ENCODE measurements at places on chromosomes 6 and 20.

DNA sequence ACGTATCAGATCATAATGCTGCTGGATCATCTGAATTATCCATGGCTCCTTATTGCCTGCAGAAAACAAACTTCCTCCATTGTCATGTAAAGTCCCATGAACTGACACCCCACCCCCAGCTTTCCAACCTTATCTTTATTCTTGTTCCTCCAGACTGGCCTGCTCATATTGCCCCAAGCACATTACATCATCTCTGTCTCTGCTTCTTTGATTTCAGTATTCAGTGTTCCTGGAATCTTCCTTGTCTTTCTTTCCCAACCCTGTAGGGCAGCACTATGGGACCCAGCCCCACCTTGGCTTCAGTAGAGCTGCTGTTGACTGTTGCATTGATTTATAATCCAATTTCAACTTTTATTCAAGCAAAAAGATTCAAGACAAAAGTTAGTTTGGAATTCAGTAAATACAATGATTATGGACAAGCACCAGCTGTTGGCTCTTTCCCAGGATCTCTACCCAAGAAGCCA is 187.5 kb upstream of the ECI2 start:
- no peak for DNase-seq

- DNase-seq: no peak
These were observed 216.1 kb downstream of the ALDH8A1 start for GRCh38 chr6:134733801-134734200.

- no peak for DNase-seq
These were observed 1.1 kb downstream of the NFATC2 start for GRCh38 chr20:51541189-51542032.

- DNase-seq: no peak
These were observed 123.7 kb downstream of the CCDC170 start for GRCh38 chr6:151617539-151617938.

- no peak for DNase-seq
These were observed 5.6 kb downstream of the NR2E1 start for GRCh38 chr6:108171291-108171917.

- DNase-seq: no peak
These were observed 95.2 kb downstream of the TFAP2C start for GRCh38 chr20:56724241-56724757.

- DNase-seq: no peak
These were observed 119.3 kb downstream of the BMP7 start for GRCh38 chr20:57147185-57147584.

- peak; percentile 100 for DNase-seq
These were observed 28.9 kb downstream of the VEGFA start for GRCh38 chr6:43798688-43799444.

DNA sequence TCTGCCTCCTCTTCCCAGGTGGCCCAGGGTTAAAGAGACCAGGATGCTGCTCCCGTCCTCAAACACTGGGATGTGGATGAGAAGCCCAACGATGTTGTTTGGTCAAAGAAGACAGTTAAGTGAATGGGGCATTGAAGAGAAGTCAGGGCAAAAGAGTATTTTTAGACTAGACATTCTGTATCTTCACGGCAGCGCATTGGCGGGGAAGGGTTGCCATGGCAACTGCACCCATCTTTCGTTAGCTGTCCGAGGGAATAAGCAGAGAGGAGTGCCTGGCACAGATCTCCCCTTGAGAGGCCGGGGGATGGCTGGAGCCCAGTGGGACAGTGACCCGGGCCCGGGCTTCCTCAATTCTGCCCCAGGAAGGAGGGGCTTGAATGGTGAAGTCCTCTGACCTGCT is 56.4 kb upstream of the GPR31 start:
- DNase-seq: no peak

- no peak for DNase-seq
These were observed 378 bp upstream of the ERVFRD-1 start for GRCh38 chr6:11111769-11112437.
